ENCODE measurements at places on chromosomes 6 and 20.

DNA sequence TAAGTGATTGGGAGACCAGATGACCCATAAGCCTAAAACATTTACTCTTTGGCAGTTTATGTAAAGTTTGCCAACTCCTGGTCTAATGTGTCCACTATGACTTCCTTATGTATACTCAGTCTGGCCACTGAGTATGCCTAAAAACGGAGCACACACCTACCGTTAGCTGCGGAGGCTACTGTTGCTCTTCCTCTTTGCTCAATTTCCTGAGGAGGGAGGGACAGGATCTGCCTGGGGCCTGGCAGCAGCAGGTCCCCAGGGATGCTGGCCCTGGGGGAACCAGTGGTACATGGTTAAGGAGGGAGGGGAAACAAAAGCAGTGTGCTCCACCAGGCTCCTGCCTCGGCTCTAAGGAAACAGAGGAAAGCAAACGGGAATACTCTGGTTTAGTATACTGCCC lies 113.5 kb downstream of the CDYL start:
- DNase-seq: no peak

- DNase-seq: no peak
These were observed 22.1 kb upstream of the ARHGAP18 start for GRCh38 chr6:129732034-129732433.

DNA sequence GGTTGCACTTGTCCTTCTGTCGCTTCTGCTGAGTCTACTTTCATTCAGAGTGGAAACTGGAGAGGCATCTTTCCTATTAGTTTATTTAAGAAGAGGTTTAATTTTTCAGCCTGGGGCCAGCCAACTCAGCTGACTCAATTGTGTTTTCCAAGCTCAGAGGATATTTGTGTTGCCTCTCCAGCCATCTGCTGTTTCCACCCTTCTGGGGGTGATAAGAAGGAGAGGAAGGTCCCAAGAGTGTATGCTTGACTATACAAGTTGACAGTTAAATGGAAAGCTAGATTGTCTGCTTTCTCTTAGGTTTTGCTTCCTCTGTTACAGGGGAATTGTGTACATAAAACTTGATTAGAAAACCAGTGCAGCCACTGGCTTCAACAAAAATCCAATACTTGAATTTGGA lies 3.0 kb downstream of the PSMF1 start:
- no peak for DNase-seq

DNA sequence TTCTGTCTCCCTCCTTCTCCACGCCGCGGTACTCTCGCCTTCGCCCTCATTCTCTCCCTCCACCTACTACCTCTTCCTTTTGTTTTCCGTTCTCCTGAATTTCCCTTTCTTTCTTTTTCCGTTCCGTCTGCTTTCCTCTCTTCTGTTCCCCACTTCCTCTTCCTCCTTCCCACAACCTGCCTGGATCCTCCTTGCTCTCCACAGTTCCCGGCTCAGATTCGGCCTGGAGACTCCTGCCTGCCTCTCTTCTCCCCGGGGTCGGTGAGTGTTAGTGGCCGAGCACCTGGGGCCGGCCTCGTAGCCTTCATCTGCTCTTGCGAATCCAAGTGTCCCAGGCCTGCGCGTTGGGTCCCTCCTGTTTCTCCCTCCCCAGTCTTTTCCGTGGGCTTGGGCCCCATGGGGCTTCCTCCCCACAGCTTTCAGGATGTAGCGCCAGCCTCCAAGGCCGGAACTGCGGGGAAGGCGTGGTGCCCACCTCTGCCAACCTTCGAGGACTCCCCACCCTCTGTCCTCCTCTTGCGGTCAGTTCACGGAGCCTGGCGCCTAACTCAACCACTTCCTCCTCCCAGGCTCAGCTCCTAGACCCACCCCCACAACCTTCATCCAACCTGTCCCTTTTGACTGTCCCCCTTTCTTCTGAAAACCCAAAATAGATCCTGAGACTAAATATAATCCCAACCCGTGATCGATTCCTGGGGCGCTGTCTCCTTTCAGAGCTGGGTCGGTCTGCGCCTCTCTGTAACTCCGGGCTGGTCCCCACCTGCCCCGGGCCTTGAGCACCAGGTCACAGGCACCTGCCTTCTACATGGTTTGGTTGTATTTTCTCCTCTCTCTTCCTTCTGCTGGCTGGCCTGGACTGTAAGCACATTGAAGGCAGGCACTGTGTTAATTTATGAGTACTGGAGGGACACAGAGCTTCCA lies 6.8 kb downstream of the NRN1 start:
- DNase-seq: peak; percentile 28

- no peak for DNase-seq
These were observed 1.5 kb downstream of the ABCC10 start for GRCh38 chr6:43428874-43429273.

GRCh38 chr6:79631693-79632172 lies 604 bp downstream of the SH3BGRL2 start:
- peak; percentile 16 for DNase-seq

GRCh38 chr6:61949971-61950370 lies 336.1 kb downstream of the KHDRBS2 start:
- DNase-seq: no peak

- no peak for DNase-seq
These were observed 9.0 kb downstream of the ADISSP start for GRCh38 chr20:3758566-3758965.

GRCh38 chr20:51178153-51178552 lies 155.2 kb upstream of the KCNG1 start:
- DNase-seq: no peak

GRCh38 chr6:17962436-17963031 lies 24.9 kb downstream of the KIF13A start:
- DNase-seq: no peak

DNA sequence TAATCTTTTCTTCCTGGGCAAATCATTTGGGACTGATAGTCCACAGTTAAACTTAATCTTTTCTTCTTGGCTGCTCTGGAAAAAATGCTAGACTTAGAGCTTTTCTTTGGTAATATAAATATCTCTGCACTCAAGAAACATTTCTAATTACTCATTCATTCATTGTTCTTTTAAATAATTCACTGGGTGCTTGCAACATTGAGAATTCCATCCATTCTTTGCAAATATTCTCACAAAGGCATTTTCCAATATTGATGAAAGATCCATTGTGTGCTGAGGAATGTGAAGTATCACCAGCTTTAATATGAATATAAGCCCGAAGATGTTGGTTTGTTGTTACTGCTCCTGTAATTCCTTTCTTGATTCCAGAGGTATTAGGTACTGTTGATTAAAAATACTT lies 38.4 kb downstream of the AKAP7 start:
- DNase-seq: no peak

DNA sequence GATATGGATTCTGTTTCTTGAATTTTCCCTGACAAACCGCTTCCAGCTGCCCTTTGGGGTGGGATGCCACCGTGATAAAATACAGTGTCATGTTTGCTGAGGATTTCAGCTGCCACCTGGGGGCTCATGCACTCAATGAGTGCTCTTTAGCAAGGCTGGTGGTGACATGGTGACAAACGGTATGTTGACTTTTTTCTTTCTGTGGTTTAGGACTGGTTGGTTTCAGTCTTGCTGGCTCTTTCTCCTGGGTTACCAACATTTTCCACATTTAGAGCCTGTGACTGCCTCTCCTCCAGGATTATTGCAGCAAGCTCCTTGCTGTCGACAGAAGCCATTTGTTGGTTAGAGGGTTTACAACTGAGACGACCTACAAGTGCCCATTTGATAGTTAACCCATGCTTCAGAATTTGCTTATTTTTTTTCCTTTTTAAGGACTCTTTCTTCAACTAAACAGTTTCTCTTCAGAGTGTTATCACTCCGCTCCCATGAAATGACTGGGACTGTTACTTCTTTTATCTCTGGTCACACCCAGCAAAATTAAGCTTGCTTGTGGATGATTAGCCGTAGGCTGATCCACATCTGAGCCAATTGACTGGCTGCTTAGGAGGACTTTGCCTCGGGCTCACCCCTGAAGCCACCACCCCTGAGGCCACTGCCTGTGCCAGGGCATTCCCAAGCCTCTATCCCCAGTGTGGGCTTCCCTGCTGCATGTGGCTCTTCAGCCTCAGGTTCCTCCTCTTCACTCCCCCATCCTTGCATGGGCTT lies 48.4 kb upstream of the CDYL start:
- DNase-seq: no peak

- no peak for DNase-seq
These were observed 11.6 kb downstream of the MDGA1 start for GRCh38 chr6:37686111-37686510.

GRCh38 chr20:48064929-48065328 lies 279.6 kb upstream of the SULF2 start:
- DNase-seq: no peak

DNA sequence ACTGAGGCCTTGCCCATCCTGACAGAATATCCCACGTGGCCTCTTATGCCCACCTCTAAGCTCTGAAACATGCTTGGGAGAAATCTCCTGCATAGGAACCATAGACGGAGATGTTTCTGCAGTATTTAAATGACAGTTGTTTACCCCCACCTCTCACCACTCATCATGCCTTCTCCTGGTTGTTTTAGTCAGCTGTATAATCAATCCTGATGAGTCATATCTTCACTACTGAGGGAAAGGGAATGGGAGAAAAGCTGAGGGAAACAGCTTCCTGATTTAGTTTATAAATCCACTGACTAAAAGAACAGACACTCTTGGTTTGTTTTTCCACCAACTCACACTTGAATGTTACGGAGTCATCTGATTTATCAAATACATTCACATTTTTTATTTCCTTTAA lies 113.2 kb upstream of the TENT5A start:
- no peak for DNase-seq

- DNase-seq: no peak
These were observed 3.2 kb upstream of the ZMYND8 start for GRCh38 chr20:47359530-47360296.

DNA sequence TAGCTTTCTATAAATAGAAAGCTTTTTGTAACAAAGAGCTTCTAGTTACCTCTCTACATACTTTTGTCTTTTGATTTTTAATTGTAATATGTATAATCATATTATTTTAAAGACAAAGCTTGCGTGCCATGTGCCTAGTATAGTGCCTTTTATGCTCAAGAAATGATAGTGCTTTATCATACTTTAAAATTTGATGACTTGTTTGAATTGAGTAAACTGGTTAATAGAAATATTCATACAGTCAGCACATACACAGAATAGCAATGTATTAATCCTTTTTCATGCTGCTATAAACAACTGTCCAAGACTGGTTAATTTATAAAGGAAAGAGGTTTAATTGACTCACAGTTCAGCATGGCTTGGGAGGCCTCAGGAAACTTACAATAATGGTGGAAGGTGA lies 313.0 kb downstream of the FRK start:
- no peak for DNase-seq

DNA sequence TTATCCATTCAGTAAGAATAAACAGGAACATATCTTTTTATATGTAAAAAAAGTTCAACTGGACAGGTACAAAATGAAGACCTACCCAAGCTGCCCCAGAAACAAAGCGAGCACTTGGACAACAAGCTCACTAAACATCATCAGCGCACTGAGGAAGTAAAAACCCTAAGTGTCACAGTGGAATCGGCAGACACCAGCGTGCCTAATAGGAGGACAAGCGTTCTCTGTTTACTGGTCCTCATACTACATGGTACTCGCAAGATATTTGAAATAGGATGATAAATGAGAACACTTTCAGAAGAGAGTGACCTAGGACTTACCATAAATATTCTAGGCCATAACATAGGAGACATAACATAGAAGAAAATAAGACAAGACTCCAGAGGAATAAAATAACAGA lies 18.2 kb downstream of the MAP7 start:
- no peak for DNase-seq

- peak; percentile 48 for DNase-seq
These were observed 537 bp downstream of the CSTF1 start for GRCh38 chr20:56392881-56393482.

GRCh38 chr6:44787254-44787834 lies 399.8 kb downstream of the CDC5L start:
- no peak for DNase-seq

GRCh38 chr6:2962004-2962403 lies 9.4 kb downstream of the SERPINB6 start:
- DNase-seq: no peak

GRCh38 chr6:44232676-44233566 lies 9.5 kb downstream of the SLC29A1 start:
- DNase-seq: peak; percentile 15

DNA sequence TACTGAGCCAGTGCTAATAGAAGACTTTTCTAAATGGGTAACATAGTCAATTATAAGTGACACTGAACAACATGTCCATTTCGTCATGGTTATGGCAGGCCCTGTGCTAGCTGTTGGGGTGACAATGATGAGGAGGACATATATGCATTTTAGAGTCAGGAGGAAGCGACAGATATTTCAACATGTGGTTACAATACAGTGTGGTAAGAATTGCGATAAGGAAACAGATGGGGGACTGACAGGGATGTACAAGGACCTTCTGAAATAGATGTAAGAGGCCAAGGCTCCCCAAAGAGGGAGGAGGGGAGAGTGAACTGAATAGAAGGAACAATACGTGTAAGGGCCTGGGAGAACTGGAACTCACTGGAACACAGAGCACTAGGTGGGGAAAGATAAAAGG lies 11.7 kb downstream of the MMP24 start:
- no peak for DNase-seq

- DNase-seq: peak; percentile 48
These were observed 527 bp downstream of the TOMM34 start for GRCh38 chr20:44959638-44960102.

GRCh38 chr6:96645106-96645505 lies 82.2 kb downstream of the FHL5 start:
- no peak for DNase-seq

GRCh38 chr6:97697456-97697855 lies 414.4 kb upstream of the MMS22L start:
- no peak for DNase-seq

GRCh38 chr6:131970076-131970859 lies 19.1 kb upstream of the CCN2 start:
- DNase-seq: no peak

GRCh38 chr20:13567663-13568062 lies 71.1 kb downstream of the TASP1 start:
- DNase-seq: no peak

DNA sequence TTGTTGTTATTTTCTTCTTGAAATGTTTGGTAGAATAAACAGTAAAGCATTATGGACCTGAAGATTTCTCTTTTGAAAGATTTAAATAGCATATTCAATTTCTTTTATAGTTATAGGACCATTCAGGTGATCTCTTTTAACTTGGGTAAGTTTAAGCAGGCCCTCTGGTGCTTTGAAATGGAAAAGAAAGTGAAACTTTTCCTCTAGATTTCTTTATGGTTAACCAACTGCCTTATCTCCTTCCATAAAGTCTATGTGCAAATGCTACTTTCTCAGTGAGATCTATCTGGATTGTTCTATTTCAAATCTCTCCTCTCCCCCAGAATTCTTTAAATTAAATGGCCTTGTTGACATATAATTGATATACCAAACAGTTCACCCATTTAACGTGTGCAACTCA lies 54.0 kb downstream of the PHACTR2 start:
- DNase-seq: no peak

DNA sequence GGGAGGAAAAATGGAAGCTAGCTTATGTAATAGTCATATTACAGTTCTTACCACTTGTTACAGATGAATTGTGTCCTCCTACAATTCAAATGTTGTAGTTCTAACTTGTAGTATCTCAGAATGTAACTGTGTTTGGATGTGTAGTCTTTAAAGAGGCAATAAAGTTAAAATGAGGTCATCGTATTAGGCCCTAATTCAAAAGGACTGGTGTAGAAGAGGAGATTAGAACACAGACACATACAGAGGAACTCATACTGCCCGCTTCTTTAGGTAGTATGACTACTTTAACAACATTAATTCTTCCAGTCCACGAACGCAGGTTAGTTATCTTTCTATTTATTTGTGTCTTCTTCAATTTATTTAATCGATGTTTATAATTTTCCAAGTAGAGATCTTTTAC lies 46.5 kb upstream of the TPD52L1 start:
- no peak for DNase-seq
